ENCODE measurements at places on chromosomes 11 and 22.

GRCh38 chr11:29448246-29448877 lies 568.5 kb downstream of the KCNA4 start:
- DNase-seq: no peak

DNA sequence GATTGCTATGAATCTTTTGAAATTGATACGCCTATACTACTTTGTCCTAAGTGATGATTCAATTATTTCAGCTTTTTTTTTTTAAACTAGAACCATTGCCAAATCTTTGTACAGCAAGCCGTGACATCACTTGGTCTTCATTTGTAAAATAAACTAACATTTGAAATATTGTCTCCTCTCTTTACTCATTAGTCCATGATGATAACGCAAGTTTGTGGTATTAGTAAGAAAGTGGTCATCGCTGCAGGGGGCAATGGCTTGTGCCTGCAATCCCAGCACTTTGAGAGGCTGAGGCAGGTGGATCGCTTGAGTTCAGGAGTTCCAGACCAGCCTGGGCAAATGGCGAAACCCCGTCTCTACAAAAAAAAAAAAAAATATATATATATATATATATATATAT lies 12.9 kb upstream of the ARHGAP42 start:
- DNase-seq: no peak

- DNase-seq: peak; percentile 34
Measured at GRCh38 chr11:64777449-64778222, 706 bp downstream of the SF1 start.

GRCh38 chr11:86596861-86597586 lies 75.4 kb downstream of the ME3 start:
- no peak for DNase-seq

DNA sequence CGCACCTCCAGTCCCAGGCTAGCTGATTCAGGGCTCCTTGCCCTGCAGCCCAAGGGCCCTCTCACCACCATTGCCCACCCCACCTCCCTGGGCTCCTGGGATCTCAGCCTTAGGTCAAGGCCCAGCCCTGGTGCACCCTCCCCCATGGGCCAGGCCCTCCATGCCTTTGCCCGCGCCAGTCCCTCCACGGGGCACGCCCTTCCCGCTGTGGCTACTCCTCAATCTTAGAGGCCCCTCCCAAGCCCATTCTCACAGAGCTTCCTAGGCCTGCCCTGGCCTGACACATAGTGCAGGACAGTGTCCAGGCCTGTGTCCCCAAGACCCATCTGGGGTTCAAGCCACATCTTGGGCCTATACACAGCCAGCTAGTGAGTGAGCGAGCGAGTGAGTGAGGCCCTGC lies 6.9 kb downstream of the GP1BB start:
- DNase-seq: no peak

DNA sequence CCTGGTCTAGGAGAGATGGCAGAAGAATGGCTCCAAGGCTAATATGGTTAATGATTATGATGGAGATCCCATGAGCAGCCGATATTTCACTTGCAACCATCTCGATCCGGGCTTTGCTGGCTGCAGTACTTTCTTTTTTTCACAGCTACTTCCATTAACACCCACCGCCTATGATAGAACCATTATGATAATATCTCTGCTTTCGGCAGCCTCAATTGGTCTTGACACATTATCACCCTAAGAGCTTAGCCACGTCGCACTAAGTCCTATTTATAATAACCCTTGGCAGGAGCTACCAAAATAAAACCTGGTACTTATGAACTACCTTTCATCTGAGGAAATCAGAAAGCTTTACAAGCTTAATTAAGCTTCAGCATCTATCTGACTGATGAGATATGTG lies 7.6 kb upstream of the FJX1 start:
- DNase-seq: no peak

DNA sequence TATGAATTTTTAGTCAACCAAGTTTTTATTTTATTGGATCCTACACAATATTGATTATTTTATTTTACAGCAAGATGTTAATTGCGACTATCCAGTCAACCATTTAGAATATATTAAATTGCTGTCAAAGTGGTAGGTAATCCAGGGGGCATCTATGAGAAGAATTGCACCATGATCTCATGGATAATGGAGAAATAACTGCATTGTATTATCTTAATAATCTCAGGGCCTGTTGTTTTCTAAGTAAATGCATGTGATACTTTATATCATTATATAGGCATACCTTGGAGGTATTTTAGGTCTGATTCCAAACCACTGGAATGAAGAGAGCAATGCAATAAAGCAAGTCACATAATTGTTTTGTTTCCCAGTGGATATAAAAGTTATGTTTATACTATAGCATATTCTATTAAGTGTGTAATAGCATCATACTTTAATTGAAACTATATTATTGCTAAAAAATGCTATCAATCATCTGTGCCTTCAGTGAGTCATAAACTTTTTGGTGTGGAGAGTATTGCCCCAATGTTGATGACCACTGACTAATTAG lies 595.4 kb upstream of the CHORDC1 start:
- no peak for DNase-seq

DNA sequence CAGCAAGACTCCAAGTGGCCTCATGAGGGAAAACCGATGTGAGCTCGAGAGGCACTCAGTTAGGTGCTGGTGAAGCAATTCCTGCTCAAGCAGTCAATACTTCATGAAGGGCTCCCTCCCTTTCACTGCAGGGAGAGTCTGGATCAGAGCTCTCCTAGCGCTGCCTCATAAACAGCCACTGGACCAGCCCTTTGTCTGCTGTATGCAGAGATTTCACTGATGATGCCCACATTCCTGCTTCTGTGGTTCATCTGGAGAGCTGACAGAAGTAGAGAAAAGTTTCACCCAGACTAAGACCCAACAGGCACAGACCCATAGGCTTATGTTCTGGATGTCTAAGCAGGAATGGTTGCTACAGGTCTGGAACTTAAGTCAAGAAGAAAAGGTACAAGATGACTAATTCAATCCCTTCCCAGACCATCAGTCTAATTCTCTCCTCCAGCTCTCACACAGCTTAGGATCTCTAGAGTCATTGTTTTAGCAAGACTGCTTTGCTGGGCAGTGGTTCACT lies 4.0 kb downstream of the UCP2 start:
- no peak for DNase-seq

- DNase-seq: peak; percentile 91
Measured at GRCh38 chr22:20569059-20570058, 61.9 kb downstream of the MED15 start.

- DNase-seq: no peak
Measured at GRCh38 chr11:128469220-128469619, 118.1 kb downstream of the ETS1 start.

DNA sequence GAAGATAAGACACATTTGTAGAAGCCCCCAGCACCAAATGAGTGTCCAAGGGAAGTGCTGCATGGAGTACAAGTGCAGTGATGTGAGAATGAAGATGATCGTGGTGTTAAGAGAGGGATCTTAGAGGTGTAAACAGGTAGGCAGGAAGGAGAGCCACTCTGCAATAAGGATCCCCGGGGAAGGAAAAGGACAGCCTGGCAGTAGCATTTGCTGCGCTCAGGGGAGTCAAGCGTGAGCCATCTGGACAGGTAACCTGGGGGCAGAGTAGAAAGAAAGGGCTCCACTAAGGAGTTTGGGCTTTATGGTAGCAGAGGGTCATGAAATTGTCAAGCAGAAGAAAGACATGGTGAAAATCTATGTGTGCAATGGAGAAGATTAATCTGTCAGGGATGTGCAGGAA lies 587.2 kb downstream of the BUD13 start:
- no peak for DNase-seq

DNA sequence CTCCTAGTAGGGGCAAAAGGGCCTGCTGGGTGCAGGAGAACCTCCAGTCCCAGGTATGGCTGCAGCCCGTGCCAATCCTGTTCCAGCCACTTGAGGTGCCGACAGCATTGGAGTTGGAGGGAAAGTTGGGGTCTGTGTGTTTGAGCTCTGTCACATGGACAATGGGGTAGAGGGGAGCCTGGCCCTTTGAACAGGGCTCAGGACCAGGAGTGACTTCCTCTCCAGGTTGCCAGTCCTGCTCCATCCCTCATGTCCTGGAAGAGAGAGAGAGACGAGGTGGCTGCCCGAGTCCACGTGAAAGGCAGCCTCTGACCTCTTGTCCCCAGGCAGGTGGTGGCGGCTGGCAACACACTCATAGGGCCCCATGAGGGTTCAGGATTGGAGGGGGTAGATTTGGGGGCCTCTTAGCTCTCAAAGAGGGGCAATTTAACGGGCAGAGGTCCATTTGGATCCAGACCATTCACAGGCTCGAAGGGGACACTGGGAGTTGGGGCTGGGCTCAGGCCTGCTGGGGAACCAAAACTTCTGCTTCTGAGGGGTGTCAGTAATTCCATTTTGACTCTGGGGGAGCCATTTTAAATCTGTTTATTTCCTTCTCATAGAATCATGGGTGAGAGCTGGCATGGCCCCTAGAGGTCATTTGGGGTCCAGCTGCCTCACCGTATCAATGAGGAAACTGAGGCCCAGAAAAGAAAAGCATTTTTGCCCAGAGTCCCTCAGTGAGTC lies 4.1 kb downstream of the ADORA2A start:
- no peak for DNase-seq

DNA sequence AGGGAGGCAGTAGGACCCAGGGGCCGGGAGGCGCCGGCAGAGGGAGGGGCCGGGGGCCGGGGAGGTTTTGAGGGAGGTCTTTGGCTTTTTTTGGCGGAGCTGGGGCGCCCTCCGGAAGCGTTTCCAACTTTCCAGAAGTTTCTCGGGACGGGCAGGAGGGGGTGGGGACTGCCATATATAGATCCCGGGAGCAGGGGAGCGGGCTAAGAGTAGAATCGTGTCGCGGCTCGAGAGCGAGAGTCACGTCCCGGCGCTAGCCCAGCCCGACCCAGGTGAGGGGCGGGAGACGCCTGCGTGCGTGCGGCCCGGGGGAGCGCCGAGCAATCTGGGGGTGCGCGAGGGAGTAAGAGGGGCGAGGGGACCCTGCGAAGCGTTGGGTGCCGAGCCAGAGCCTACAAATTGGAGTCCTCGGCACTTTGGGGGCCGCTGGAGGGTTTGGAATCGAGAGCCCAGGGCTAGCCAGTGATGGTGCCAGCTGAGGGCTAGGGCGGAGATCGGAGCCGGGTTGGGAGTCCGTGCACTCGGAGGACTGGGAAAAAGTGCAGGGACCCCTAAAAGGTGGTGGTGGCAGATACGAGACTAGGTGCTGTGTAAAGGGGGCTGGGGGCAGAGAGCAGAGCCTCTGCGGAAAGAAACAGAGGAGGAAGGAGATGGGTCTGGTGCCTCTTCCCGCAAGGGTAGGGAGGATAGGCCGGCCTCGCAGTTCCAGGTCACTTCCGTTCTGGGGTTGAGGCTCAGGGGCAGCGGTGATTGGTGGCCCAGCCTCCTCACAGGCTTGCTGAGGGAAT lies at the start of gene SERPINH1:
Gene SERPINH1 (plus strand): TSS at position 206 of the 788 bp plus-strand sequence. CDS start 4,097 bp downstream, outside the sequence.
- no peak for DNase-seq

DNA sequence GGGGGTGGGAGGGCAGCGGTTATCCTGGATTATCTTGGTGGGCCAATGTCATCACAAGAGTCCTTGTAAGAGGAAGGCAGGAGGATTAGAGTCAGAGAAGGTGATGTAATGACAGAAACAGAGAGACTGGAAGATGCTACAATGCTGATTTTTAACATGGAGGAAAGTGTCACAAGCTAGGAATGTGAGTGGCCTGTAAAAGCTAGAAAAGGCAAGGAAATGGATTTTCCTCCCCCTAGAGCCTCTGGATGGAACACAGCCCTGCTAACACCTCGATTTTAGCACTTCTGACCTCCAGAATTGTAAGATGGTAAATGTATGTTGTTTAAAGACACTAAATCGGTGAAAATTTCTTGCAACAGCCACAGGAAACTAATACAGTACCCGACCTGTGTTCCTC lies 109.3 kb downstream of the MN1 start:
- no peak for DNase-seq

- no peak for DNase-seq
Measured at GRCh38 chr11:38274031-38274430, 1676.0 kb upstream of the RAG2 start.
